ENCODE measurements at places on chromosomes 3 and 15.

GRCh38 chr3:19147905-19148767 is at the start of gene KCNH8:
KCNH8 (plus strand) TSS chr3:19148510; CDS start chr3:19148720, 210 bp downstream.
- peak; percentile 8 for DNase-seq

GRCh38 chr3:126268866-126269265 is 88.3 kb downstream of the KLF15 start:
- DNase-seq: no peak

DNA sequence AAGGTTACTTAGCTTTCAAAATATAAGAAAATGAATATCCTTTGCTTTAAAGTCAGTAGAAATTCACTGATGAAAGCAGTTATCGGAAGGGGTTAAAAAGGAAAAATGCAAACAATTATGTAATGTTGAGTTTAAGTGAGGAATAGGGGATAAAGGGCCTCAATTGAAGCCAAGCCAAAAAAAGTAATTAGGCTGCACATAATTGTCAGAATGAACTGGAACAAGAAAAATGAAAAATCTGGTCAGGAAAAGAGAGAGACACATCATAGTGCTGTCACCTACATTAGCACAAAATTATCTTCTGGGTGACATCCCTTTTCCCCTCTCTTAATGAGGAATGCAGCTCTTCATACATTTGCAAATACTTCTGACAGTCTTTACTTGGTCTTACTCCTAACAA is 48.8 kb upstream of the PIK3R4 start:
- DNase-seq: no peak

GRCh38 chr3:27049792-27050191 is 319.4 kb downstream of the NEK10 start:
- DNase-seq: no peak

DNA sequence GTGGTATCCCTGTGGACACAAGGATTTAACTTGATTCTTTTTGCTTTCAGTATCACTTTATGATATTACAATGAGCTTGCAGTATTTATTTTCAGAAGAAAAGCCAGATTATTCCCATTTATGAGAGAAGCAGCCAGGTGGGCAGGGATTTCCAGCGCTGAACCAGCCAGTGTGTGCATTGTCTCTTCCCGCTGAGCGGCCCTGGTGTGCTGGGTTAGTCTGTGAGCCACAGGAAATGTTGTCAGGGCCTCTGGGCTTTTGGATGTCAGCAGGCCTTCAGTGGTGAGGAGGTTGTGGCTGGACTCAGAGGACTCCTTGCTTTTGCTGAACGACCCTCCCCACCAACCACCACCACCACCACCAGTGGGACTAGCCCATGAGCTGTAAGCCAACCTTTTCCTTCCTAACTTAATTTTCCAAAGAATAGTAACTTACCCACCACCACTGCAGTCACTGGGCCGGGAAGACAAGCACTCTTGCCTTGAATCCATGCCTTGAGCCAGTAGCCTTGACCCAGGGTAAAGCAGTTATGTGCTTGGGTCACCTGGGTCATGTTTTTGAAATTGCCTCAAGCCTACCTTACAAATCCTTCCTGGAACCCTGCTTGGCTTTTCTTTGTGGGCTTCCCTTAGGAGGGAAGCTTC is 33.1 kb downstream of the FLNB start:
- no peak for DNase-seq

DNA sequence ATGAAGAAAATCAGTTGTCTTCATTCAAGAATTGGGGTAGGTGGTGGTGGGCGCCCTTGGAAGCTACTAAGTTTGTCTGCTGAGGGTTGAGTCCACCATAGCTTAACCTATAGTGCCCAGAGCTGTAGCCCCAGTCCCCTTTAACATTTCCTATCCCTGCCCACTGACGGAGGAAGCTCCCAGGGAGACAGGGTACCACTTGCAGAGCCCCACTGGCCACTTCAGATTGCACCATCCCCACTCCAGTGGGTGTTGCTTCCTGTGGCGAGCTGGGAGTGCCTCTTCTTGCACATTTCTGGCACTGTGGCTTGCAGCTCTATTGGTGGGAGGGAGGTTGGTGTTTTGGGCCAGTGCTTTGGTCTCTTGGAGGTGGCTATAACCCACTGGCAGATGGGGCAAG is 2.7 kb downstream of the PXYLP1 start:
- DNase-seq: no peak

DNA sequence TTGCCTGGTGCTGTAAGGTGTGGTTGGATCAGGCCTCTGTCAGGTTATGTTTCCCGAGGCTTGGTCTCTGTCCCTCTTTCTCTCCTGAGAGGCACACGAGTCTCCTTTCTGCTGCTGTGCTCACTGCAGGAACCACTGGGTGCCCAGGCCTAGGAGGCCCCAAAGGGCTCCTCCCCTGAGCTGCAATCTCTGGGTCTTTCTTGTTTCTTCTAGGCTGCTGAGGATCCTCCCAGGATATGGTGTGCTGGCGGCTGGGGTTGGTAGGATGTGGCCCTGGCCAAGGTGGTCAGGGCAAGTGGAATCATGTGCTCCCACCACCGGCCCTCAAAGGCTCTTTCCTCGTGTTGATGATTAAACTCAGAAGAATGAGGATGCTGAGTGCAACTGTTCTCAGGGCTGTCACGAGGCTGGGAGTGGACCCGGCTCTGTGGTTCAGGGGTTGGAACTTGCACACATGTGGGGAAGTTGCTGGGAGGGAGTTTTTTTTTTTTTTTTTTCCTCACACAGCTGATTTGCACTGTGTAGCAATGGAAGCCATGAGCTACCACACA is 43.6 kb upstream of the CTSH start:
- peak; percentile 99 for DNase-seq

GRCh38 chr3:42654331-42655201 is 1.1 kb downstream of the ZBTB47 start:
- DNase-seq: peak; percentile 60

GRCh38 chr3:16668776-16669545 is 63.7 kb upstream of the DAZL start:
- DNase-seq: no peak

DNA sequence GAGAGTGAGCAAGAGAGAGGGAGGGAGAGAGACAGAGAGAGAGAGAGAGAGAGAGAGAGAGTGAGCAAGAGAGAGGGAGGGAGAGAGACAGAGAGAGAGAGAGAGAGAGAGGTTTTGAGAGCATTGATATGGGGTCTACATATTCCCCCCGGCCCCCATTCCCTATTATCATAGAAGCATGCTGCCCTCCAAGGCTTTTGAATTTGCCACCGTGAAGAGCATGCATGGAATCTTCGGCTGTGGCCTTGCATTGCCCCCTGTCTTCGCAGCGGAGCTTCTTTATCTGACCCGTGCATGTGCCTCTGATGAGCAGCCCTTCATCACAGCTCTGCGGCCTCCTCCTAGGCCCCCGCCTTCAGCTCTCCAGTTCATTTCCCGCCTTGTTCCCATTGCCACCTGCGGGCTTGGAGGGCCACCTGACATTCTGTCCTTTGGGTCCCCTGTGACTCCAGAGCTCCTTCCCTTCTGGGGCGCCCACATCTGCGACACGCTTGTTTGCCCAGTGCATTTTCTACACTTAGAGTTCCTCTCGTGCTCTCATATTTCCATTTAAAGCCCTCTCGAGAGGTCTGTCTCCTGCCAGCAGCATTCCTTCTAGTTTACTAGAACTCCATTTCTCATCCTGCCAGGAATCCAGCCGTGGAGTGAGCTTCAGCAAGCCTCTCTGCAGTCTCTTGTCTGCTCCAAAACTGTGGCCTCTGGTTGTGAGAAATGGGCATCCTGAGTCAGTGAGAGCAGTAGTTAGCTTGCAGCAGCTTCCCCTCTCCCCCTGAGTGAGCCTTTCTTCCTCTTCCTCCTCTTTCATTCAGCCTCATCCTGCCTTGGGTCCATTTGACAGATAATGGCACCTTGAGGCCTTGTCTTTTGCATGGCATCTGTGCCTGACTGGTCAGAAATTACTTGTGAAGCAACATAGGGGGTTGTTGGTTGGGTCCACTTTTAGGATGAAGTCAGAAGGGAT is 25.3 kb downstream of the LPP start:
- no peak for DNase-seq

DNA sequence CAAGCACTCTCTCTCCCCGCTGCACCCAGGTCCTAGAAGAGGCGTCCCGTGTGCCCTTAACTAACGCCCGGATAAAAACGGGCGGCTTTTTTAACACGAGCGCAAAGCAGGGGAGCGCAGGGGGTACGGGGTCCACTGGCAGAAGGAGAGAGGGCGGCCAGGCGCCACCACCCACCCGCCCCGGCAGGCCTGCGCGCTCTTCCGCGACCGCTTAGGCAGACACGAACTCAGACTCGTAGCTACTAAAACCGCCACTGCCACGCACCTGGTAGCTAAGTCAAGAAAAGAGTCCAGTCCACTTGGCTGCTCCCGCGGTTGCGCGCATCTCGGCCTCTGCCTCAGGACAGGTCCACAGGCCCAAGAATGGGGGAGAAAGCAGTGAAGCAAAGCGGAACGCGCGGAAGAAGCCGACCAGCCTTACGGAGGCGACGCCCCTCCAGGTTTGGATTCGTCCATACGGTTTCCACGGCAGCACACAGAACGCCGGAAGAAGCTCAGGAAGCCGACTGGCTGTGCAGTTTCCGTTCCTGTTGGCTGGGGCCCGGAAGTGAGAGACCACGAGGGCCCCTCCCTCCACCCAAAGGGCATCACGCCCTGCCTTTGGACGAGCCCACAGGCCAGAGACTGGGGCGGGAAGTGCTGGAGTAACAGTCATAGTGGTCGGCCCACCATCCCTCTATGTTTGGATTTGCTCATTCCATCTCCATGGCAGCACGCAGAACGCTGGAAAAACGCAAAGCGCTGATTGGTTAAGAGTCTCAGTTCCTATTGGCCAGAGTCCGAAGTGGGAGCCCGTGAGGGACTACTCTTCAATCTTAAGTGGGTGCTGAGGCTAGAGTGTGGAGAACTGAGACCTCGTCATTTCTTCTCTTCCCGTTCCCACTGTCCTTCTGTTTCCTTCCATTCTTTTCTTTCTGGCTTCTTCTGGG is at the start of gene ULK4:
TSS of gene ULK4 (minus strand) at position 353 of the 929 bp plus-strand sequence. CDS start 7,344 bp downstream, outside the sequence.
- DNase-seq: peak; percentile 100

GRCh38 chr15:38828031-38828532 is 263.5 kb upstream of the RASGRP1 start:
- DNase-seq: peak; percentile 22

Measured in kidney tubule cell (primary cell).